ENCODE measurements at places on chromosomes 11 and 22.

DNA sequence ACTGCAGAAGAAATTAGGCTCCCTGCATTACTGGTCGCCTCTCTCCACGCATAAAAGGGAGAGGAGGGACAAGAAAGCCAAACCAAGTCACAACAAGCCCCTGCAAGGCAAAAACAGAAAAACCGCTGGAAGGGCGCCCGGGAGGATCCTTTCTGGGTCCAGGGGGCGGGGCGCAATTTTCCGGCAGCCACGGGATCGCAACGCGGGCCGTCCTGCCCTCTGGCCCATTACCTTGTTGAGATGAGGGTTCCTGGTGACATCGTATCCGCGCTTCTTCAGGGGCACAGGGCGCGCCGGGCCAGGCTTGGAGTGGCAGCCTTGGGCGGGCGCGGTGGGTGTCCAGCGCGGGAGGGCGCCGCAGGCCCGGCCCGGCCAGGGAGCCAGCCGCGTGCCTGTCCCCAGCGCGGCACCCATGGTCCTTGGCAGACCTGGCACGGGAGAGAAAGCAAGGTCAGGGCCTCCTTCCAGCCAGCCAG lies 847 bp downstream of the ME3 start:
- DNase-seq = no peak

DNA sequence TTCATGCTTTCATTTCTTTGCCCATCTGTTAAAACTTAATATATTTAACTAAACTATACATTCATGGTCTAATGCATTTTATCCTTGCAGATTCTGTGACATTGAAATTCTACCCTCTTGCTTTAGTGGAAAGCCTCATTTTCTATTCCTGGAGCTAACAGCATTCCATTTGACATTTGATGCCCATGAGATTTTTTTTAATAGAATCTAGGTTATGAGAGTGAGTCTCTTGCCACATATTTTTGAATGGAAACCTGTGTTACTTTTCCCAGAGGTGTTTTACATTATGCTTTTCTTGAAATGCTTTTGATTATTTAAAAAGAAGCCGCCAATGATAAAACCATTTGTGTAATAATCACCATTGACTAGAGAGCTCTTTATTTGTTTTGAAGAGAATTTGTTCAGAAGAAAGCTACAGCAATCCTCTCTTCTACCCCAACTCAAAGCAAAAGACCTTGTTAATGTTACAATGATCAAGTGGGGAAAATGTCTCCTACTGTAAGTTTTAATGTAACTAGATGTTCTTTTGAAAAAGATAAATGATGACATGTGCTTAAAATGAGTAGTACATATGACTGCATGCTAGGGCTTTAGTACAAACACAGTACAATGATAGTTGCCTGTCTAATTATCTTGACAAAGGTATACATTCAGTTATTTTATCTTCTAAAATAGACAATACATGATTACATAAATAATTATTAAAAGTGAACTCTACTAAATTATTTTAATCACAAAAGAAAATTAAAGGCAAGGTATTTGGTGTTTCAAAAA lies 67.3 kb downstream of the GAS2 start:
- no peak for DNase-seq

DNA sequence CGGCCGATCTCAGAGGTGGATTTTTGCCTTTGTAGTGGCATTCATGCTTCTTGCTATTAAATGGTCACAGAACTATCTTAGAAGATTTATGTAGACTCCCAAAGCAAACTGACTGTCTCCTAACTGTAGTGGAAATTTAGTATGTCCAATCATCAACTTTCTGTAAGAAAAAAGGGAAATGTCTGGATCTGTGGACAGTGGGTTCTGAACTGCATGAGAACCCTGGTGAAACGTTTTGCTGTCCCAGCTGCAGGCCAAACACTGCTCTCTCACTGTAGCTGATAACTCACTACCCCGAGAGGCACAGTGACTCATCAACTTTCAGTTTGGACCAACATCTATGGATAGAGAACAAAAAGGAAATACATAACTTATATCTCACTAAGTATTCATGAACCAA lies 387.1 kb downstream of the SOX6 start:
- DNase-seq = no peak

DNA sequence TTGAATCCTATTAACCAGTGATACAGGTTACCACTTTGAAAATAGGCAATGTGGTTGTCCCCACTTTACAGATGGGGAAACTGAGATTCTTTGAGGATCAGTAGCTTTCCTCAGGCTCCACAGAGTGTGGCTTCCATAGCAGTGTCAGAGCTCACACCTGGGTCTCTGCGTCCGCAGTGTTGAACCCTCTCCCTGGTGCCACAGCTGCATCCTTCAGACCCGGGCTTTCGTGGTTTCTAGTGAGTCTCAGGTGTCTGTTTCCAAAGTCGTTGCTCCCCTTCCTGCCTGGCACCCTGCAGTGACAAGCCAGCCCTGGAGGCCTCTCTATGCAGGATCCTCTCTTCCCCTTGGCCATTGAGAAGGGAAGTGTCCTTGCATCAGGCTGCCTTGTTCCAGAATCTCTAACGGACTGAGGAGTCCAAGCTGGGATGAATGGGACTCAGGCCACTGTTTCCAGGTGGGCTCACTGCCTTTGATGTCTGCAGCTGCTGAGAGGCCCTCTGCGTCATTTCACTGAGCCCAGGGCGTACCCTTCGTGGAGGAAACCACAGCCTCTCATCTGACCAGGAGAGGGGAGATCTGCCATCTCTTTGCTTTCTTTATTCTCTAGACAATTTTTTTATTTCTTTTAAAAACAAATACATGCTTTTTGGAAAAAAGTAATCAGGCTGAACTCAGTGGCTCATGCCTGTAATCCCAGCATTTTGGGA lies 48.4 kb upstream of the MICAL2 start:
- no peak for DNase-seq

Measured in CD4-positive, alpha-beta T cell treated with Interleukin-15 for 4 hours (primary cell).